ENCODE measurements at places on chromosomes 2 and 18.

GRCh38 chr2:120940319-120940696 is 204.6 kb downstream of the GLI2 start:
- no peak for DNase-seq

GRCh38 chr2:147634826-147635225 is 210.0 kb upstream of the ACVR2A start:
- no peak for DNase-seq

DNA sequence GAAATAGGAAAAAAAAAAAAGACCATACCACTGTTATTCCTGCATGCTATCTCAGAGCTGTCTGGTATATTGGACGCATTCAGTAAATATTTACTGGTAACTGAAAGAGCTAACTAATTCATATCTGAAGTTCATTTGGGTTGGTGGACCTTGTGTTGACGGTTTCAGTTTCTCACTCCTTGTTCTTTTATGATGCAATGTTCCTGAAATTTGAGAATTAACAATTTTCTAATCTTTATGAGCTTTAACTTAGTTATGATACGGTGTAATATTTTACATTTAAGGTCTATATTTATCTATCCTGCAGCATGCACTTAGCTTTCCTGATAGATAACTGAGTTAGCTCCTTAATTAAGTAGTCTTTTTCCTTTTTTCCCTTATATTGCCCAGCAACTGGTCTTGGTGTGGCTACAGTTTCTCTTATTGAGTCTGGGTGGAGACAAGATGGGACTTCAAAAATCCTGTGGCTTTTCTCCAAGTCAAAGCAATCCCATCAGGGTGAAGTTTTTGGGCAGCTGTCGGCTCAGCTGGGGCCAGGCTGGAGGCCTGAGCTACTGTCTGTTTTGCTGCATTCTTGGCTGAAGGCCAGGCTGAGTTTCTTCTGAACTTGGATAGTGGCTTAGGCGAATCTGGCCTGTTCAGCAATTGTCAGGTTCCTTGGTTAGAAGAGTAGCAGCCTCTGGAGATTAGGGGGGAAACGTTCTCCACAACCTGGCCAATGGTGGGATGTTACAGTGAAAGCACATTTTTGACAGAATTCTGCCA is 78.4 kb upstream of the MEX3C start:
- DNase-seq: peak; percentile 69

DNA sequence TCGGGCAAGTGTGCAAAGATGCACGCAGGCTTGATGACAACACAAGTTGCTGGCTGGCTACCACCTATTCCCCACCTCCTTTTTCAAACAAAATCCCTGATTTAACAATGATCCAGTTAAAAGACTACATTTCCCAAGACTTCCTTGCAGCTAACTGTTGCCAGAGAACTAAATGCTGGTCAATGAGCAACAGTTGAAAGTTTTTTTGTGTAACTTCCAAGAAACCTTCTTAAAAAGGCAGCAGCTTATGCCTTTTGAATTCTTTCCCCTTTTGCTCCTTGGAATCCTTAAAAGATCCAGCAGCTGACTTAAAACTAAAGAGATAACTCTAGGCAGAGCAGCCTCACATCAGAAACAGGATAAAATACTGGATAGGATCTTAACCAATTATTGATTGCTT is 38.5 kb downstream of the NPHP1 start:
- DNase-seq: no peak

DNA sequence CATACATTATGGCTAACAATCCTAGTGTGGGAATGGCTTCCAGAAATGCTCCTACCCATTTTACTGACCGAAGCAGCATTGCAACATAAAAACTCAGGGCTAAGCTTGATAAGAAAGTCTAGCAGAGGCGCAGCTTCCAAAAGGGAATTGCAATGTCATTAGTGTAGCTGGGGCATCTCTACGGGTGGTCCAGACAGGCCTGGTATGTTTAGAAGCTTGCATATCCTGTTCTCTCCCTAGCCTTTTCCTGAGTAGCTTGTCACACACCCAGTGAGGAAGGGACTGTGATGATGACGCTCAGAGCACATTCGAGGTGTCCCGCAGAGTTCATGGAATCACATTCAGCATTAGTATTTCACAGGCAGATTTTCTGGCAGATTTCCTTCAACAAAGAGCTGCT is 38.0 kb upstream of the COL5A2 start:
- DNase-seq: peak; percentile 97

DNA sequence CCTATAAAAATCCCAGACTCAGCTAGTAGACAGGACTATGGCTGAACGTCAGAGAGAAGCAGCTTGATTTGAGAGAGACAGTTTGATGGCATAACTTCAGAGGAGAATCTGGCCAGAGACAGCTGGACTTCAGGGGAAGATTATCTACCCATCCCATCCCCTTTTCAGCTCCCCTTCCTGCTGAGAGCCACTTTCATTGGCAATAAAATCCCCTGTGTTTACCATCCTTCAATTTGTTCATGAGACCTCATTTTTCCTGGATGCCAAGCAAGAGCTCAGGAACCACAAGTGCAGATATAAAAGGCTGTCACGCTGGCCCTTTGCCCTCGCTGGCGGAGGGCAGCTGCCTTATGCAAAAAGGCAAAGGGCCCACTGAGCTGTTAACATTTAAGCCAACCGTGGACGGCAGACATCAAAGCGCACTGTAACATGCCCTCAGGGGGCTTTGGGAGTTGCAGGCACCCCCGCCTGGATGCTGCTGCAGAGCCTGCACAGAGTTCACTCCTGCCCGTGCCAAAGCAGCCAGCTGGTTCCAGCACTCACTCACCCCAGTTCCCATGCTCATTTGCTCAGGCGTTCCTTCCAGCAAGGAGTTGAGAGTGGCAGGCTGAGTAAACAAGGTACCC is 164.3 kb upstream of the PGAP1 start:
- no peak for DNase-seq

GRCh38 chr2:230847883-230848388 is 16.8 kb upstream of the ITM2C start:
- peak; percentile 89 for DNase-seq

DNA sequence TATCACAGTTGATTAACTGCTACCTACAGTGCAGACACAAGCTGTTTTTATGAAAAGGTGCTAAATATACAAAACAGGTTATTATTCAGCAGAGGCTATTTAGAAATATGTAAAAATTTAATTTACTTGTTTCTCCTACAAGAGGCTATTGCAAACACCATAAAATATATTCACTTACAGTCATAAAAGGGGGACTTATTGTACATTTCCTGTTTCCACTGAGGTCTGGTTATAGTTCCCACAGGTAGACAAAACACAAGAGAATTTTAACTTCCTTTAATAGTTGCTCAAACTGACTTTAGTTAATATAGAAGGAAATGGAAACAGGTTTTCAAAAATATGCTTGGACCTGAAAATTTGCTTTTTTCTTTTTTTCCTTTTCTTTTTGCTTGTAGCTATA is 40.0 kb upstream of the FRZB start:
- no peak for DNase-seq

DNA sequence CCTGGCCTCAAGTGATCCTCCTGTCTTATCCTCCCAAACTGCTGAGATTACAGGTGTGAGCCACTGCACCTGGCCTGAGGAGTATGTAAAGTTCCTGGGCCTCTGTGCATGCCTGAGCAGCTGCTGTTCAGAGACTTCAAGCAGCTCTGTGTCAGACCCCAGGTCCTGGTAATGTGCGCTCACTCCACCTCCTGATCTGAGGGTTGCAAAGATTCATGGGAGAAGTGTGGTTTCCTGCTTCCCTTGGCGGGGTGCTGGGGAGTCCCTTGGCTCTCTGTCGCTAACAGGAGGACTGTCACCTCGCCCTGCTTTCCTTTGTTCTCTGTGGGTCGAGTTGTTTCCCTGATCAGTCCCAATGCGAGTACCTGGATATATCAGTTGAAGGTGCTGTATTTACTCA is 8.6 kb upstream of the IL36A start:
- no peak for DNase-seq

- DNase-seq: no peak
Observed at GRCh38 chr2:201401815-201402214, 44.7 kb upstream of the FLACC1 start.

DNA sequence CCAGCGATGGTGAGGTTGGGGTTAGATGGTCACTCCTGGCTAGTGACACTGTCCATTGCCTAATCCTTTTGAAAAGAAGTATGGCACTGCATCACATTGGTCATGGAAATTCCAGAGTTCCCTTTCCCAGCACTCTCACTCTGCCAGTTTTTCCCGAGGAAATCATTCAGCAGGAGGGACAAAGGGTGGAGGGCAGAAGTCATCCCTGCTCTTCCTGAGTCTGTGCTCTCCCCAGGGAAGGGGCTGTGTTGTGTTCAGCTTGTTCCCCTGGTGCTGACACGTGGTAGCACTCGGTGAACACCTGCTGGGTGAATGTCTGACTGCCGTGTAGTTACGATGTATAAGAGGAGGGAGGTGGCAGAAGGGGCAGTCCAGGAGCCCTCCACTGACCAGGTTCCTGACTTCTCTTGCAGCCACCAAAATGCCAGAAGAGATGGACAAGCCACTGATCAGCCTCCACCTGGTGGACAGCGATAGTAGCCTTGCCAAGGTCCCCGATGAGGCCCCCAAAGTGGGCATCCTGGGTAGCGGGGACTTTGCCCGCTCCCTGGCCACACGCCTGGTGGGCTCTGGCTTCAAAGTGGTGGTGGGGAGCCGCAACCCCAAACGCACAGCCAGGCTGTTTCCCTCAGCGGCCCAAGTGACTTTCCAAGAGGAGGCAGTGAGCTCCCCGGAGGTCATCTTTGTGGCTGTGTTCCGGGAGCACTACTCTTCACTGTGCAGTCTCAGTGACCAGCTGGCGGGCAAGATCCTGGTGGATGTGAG is 21.6 kb downstream of the STEAP3 start:
- DNase-seq: no peak

DNA sequence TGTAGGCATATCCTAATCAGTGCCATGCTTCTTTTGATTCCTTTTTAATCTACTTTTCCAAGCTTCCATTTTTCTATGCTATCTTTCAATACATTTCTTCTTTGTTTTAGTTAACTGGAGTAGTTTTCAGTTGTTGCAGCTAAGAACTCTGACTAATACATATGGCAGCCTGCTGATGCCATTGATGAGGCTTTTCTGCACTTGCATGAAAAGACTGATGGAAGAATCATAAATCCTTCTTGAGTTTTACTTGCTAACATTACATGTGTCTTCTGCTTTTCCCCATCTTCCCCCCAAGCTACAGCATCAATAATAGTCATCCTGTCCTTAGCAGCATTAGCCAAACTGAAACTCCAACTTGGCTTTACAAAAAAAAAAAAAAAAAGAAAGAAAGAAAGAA is 203.3 kb downstream of the LRP1B start:
- no peak for DNase-seq

GRCh38 chr18:12777500-12777944 is 74.7 kb downstream of the PSMG2 start:
- peak; percentile 15 for DNase-seq

DNA sequence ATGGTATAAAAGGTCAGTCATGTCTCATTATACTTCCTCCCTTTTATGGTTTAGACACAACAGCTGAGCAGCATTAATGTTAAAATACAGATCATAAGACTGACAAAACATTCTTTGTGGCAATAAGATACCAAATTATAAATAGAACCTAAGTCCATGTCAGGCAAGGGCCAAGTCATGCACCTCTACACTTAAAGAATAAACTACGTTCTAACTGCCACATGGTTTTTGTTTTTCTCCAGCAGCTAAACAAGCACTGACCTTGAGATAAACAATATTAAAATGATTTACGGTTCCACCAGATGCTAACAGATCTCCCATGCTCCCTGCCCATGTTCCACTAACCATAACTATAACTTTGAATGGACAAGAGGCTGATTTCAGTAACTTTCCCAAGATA is 368.6 kb upstream of the TFPI start:
- DNase-seq: no peak

GRCh38 chr18:46596119-46596518 is 60.9 kb downstream of the LOXHD1 start:
- peak; percentile 62 for DNase-seq

- no peak for DNase-seq
Observed at GRCh38 chr2:41949091-41949882, 98.5 kb upstream of the PKDCC start.

GRCh38 chr18:13580991-13581390 is 145.4 kb downstream of the FAM210A start:
- no peak for DNase-seq

DNA sequence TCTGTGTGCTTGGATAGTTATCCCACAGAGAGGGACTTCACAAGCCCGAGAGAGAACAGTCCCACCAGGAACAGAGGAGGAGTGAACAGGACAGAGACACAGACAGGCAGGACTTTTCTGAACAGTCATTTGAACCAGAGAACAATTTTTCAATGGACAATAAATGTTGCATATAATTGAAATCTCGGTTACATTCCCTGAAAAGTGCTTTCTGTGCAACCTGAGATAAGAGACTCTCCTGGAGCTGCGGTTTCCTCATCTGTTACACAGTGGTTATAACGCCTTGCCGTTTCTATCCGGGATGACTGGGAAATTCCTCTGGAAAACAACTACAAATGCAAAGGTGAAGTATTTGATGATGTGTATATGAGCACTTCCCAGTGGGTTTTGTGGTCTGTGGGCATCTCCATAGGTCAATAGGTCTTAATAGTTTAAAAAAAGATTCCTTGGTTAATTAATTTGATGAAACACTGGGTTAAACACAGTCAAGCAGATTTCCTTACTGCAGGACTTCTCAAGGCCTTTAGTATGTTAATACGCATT is 87.2 kb upstream of the HPCAL1 start:
- no peak for DNase-seq

- DNase-seq: peak; percentile 63
Observed at GRCh38 chr2:181683518-181684453, 3.5 kb upstream of the NEUROD1 start.

DNA sequence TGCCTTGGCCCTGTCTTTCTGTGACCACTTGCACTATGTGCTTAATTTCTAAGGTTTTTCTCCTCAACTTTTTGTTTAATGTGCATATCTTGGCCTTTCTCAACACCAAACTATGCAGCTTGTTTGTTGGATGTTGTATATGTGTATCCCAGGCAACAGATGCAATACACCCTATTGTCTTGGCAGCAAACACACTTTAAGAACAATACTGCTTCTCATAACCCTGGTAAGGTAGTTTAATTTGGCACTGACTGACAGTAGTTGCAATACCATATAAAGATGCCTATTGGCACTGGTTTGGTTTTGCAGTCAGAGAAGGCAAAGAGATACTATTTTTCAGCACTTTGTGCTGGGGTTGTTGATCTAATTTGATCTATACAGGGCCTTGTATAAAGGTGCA is 360.7 kb upstream of the CWC22 start:
- DNase-seq: no peak

DNA sequence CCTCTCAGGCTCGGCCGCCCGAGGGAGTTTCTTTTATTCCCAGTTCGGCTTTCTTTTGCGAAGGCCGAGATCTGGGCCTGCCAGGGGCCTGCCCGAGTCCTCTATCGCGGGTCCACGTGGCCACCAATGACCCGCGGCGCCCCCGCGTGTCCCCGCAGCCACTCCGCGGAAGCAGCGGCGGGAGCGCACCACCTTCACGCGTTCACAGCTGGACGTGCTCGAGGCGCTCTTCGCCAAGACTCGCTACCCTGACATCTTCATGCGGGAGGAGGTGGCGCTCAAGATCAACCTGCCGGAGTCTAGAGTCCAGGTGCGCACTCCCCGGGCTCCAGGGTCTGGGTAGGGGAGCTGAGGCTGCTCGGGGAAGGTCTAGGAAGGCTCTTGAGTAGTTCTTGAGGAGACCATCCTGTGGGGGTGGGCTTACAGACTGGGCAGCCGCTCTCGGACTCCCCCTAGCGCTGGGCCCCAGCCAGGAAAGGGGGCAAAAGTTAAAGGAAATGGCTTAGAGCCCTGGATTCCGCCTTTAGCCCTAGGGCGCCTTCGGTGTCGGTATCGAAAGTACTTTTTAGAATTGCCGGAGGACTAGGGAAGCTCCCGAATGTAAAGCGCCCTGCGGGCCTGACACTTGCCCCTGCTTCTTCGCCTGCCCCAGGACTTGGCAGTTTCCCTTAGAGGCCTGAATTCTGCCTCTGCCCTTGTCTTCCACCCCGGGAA is 3.4 kb downstream of the OTX1 start:
- DNase-seq: no peak

Measured in A673 (cell line).